BJ (cell line): ENCODE measurements at places on chromosomes 3 and 15.

GRCh38 chr3:146493761-146494160, 24.4 kb upstream of the PLSCR2 start:
- no peak for DNase-seq

- DNase-seq = no peak
Observed at GRCh38 chr15:73965094-73965757, 26.9 kb downstream of the STOML1 start.

DNA sequence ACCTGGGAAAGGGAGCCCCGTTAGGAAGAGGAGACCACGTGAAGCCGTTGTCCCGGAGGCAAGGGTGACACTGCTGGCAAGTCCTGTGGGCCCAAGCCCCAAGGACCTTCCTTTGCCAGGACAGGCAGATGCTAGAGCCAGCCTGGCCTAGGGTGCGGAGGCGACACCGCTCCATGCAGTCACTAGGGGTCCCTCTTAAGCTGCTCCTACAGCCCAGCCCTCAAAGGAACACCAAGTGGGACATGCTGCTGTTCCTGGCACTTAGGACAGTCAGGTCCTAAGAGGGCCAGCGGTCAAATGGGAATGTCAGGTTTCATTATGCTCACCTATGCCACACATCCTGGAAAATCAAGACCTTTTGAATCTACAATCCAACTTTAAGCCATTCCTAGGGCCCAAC, 59.7 kb downstream of the RPN1 start:
- no peak for DNase-seq

DNA sequence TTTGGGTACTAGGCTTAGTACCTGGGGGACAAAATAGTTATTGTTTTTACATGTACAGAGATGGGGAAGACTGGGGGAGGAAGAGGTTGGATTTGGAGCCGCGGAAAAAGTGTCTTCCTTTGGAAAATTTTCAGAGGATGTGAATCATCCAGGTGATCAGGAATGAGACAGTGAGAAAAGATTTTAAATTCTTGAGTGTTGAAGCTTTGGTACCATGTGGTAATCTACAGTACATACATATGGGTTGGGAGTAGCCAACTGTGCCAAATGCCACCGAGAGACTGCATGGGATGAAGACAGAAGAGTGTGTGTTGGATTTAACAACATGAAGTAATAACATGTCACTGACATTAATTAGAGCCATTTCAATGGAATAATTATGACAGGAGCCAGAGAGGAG, 1238.2 kb downstream of the ROBO1 start:
- no peak for DNase-seq

- DNase-seq = no peak
Observed at GRCh38 chr3:155079468-155079745, 712 bp upstream of the MME start.
